ENCODE measurements at places on chromosomes 13 and 19.

DNA sequence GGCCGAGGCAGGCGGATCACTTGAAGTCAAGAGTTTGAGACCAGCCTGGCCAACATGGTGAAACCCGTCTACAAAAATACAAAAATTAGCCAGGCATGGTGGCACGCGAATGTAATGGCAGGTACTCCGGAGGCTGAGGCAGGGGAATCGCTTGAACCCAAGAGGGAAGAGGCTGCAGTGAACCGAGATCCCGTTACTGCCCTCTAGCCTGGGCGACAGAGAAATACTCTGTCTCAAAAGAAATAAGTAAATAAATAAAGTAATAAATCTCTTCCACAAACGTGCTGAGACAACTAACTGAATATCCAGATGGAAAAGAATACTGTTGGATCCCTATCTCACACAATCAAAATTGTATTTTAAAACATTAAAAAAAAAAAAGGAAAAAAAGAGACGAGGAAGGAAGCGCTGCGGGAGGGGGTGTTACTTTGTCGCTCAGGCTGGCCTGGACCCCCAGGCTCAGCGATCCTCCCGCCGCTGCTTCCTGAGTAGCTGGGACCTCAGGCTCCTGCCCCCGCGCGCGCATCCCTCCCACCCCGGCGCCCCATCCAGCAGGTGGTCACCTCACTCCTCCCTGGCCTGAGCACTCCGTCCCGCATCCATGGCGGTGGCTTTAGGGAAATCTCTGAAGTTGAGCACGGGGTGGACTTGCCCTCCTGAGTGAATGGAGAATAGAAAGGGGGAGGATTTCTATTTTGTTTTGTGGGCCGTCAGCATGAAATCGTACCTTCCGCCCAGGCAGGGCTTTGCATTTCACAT lies 628 bp upstream of the ZNF813 start:
- no peak for DNase-seq

DNA sequence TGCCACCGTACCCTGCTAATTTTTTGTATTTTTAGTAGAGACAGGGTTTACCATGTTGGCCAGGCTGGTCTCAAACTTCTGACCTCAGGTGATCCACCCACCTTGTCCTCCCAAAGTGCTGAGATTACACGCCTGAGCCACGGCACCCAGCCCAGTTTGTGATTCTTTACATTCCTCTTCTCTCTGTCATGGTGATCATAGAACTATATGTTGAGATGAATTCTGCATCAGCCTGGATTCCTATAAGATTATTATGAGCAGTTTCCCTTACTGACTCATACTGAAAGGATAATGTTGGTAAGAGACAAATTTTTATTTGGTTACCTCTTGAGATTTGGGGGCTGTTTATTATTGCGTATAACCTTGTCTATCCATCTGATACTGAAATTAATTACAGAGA lies 121.5 kb upstream of the CSNK1A1L start:
- DNase-seq: no peak

DNA sequence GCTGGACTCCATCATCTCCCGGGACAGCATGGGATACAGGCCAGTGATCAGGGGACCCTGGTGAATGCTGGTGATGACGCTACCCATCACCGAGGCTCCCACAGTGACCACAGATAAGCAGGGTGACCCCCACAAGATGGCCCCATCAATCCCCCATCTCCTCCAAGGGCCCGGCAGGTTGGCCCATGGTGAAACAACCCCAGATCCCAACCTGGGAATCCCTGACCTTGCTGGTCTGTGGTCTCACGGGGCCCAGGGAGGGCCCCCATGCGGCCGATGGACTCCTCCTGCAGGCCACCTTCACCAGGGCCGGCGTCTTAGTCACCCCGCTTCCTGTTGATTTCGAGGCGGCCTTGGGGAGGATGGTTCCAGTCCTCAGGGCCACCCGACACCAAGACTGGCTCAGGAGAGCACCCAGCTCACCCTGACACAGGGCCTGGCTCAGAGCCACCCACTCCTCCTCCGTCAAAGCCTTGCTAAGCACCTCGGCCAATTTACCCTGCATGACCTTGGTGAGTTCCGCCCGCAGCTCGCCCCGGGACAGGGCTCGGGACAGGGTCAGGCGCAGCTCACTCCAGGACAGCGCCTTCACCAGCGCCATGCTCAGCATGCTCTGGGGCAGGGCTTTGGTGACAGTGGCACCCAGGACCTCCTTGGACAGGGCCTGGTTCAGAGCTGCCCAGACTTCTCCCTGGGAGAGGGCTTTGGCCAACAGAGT lies 10.0 kb downstream of the IQCN start:
- no peak for DNase-seq

GRCh38 chr19:7254590-7254989 lies 39.6 kb downstream of the INSR start:
- DNase-seq: no peak

DNA sequence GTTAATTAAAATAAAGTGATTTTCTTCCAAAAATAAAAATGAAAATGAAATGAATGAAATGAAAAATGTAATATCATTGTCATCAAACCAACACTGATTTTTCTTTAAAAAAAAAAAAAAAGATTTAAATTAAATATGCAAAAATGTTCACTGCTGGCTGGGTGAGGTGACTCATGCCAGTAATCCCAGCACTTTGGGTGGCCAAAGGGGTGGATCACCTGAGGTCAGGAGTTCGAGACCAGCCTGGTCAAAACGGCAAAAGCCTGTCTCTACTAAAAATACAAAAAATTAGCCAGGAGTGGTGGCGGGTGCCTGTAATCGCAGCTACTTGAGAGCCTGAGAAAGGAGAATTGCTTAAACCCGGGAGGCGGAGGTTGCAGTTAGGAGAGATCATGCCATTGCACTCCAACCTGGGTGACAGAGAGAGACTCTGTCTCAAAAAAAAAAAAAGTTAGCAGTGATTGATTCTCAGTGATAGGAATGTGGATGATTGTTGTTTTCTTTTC lies 44.6 kb upstream of the LSM14A start:
- DNase-seq: no peak

GRCh38 chr19:39030854-39031367 lies 1.4 kb downstream of the FBXO27 start:
- DNase-seq: no peak

Data from stimulated activated CD8-positive, alpha-beta memory T cell treated with anti-CD3 and anti-CD28 coated beads, Interleukin-7, amount 100 ng/mL, for 1 hour (primary cell).